ENCODE measurements at places on chromosomes 11 and 22.

DNA sequence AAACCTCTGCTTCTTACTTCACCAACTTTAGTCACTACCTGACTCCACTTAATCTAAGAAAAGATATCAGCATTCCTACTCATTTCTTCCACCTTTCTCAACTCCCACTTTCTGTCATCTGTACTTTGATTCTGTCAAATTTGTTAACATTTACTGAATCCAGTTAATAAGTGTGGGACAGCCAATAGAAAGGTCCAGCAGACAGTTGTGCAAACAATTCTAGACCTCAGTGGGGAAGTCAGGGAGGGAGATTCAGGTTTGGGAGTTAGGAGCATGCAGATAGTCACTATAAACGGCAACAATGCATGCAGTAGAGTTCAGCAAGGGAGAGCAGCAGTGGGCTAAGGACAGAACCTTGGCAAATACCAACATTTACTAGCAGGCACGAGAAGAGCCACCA, 4.1 kb downstream of the FBXO3 start:
- DNase-seq = no peak

DNA sequence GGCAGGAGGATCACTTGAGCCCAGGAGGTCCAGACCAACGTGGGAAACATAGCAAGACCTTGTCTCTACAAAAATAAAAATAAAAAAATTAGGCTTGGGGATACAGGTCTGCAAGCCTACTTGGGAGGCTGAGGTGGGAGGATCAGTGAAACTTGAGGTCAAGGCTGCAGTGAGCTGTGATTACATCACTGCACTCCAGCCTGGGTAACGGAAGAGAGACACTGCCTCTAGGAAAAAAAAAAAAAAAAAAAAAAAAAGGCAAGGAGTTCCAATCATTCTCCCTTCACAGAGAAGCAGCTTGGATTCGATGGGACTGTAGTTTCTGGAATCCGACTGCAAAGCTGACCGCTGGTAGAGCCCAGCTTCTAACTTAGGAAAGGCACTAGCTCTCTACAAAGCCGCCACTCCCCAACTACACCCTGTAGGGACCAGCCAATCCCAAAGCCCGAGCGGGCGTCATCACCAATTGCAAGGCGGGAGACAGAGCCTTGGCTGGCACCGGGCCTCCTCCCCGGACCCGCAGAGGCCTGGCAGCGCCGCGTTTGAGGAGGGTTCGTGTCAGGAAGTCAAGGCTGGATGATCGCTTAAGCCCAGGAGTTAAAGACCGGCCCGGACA, 716 bp upstream of the DDB2 start:
- peak; percentile 93 for DNase-seq

DNA sequence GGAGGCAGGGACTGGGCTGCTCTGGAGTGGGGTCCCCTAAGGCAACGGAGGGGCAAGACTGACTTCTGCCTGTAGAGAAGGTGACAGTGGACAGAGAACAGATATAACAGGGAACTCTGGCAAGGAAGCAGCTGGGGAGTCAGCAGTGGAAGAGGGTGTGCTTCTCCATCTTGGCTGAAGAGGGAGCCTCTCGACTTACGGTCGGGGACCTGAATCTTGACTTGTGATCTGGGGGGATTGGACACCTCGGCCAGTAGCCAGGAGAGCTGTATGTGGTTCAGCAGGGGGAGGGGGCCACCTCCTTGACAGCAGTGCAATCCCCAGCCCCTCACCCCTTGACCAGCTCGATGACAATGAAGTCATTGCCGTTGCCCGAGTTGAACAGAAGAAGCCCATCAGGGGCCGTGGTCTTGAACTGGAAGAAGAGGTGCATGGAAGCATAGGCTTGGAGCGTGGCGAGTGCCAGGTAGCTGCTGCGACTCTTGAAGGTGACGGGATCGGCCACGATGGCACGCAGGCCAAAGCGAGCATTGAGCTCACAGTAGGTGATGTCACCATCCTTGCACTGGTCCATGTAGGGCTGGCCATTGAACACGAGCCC, 60.0 kb downstream of the SLC22A12 start:
- peak; percentile 26 for DNase-seq

- no peak for DNase-seq
Measured at GRCh38 chr11:57484141-57484710, 23.9 kb downstream of the RTN4RL2 start.

DNA sequence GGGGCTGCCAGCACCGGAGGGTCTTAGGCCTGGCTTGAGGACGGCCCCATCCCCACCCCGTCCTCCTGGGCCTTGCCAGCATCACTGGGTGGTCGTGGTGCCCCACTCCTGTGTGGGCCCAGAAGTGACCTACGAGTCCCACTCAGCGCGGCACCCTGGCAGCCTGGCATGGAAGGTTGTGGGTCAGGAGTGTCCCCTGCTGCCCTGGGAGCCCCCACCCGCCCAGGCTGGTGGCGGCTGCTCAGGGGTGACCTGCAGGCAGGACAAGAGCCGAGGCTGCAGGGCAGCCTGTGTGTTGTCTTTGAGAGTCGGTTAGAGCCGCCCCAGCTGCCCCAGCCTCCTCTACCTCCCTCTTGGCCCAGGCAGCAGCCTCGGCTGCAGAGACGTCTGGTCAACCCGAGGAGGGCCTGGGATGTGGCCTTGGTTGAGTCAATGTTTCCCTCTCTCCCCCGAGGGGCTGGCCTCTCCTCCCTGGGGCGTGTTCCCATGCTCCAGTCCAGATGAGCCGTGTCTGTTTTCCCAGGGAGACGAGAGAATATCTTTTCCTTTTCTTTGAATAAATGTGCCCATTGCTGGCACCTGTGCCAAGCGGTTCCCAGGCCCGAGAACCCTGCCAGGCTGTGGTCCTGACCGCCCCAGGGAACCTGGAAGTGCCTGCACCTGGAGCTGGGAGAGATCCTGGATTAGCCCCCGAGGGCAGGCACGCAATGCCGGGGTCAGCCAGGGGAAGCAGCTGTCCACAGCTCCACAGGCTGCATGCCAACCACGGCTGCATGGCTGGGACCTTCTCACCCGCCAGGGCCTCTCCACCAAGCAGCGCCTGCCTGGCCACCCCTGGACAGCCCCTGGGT, 35.7 kb upstream of the MUC5AC start:
- DNase-seq = peak; percentile 37

DNA sequence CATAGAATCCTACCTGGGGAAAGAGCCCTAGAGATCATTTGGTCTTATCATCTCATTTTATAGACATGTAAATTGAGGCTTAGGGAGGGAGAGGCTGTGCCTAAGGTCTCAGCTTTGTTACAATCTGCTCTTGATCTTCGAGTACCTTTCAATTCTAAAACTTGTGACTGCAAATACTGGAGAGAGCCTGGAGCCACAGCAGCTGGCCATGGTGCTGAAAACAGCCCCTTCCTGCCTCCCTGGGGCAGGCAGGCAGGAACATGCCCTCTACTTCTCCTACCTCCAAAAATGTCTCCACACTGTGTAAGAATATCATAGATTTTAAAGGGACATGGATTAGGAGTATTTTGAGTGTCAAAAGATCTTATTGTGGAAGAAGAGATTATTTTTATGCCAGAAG, 52.2 kb downstream of the C22orf42 start:
- DNase-seq = no peak

- DNase-seq = no peak
Measured at GRCh38 chr11:1163911-1164735, 6.4 kb downstream of the MUC5AC start.

Measured in EL (cell line).